CD4-positive, alpha-beta T cell treated with Interleukin-12 subunit alpha and Interleukin-12 subunit beta, for 1 hour (primary cell): ENCODE measurements at places on chromosomes 1 and 21.
A peak's percentile ranks its signal among the peaks of the same experiment; 100 is the strongest.

- DNase-seq, result no peak
These were observed 121.9 kb downstream of the CAMTA1 start for GRCh38 chr1:6907201-6907600.

- no peak for DNase-seq
These were observed 17.9 kb downstream of the HIVEP3 start for GRCh38 chr1:41900603-41901444.

DNA sequence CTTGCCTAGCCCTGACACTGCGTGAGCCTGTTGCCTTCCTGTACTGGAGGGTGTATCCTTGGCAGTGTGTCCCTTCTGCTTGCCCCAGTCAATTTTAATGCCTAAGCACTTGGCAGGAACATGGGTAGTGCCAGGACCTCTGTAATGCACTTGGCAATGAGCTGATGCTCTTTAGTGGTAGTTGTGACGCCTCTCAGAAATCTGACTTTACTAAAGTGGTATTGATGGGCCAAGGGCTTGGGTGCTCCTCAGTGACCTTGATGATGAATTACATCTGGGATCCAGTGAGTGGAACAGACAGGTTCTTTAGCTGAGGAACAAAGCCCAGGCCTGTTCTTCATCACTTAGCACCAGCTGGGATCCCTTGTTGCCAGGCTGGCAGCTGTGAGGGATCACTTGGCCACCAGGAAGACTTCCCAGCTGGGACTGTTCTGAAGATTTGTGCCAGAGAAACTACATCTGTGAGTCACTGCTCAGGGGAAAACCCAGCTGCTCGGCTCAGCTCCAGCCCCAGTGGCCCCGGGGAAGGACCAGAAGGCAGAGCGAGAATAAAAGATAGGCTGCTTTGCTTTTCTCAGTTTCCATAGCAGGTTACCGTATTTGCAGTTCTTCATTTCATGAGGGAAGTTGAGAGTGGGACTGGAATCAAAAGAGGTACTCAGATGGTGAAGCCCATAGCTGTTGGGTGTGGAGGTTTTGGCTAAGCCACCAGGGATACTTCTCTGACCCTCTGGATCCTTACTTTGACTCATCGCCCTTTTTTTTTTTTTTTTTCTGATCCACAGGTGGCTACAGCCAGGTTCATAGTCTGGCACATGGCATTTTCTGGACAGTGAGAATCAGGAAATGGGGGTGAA lies 28.5 kb upstream of the KCNA2 start:
- peak; percentile 78 for DNase-seq

GRCh38 chr1:221948459-221948858 lies 206.6 kb upstream of the DUSP10 start:
- no peak for DNase-seq

GRCh38 chr1:88079036-88079435 lies 605.0 kb upstream of the PKN2 start:
- DNase-seq, result no peak

DNA sequence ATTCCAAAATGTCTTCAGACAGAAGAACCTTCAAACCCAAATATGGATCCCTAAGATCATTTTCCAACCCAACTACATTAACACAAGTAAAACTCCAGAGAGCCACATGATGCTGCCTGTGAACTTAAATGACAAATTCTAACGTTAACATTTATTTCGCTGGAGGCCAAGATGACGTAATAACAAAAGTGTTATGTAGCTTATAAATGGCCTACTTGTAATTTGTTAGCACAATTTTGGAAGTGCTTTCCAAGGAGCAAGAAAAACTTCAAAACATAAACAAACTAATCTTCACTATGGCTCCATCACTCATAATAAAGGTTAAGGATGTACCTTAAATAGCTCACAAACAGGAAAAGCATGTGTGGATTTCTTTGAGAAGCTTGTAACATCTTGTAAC lies 126.7 kb downstream of the HLCS start:
- DNase-seq, result no peak

- no peak for DNase-seq
These were observed 36.6 kb downstream of the VANGL2 start for GRCh38 chr1:160436966-160437365.

DNA sequence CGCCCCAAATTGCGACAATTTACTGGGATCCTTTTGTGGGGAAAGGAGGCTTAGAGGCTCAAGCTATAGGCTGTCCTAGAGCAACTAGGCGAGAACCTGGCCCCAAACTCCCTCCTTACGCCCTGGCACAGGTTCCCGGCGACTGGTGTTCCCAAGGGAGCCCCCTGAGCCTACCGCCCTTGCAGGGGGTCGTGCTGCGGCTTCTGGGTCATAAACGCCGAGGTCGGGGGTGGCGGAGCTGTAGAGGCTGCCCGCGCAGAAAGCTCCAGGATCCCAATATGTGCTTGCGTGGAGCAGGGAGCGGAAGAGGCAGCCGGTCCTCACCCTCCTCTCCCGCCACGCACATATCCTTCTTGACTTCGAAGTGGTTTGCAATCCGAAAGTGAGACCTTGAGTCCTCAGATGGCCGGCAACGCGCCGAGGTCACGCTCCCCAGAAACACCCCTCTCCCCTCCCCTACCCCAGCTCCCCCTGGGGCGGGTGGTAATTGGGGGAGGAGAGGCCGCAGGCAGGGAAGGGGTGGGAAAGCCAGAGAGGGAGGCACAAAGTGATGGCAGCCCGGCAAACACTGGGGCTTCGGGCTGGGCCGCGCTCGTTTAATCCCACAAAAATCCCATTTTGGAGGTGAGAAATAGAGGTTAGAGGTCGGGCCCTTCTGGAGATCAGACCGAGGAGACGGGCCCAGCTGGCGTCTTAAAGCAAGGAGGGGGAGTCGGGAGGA lies 6.2 kb downstream of the SIM2 start:
- no peak for DNase-seq

GRCh38 chr1:32291145-32291707 lies 657 bp upstream of the HDAC1 start:
- no peak for DNase-seq

GRCh38 chr1:30753118-30753517 lies 4.5 kb downstream of the LAPTM5 start:
- no peak for DNase-seq

DNA sequence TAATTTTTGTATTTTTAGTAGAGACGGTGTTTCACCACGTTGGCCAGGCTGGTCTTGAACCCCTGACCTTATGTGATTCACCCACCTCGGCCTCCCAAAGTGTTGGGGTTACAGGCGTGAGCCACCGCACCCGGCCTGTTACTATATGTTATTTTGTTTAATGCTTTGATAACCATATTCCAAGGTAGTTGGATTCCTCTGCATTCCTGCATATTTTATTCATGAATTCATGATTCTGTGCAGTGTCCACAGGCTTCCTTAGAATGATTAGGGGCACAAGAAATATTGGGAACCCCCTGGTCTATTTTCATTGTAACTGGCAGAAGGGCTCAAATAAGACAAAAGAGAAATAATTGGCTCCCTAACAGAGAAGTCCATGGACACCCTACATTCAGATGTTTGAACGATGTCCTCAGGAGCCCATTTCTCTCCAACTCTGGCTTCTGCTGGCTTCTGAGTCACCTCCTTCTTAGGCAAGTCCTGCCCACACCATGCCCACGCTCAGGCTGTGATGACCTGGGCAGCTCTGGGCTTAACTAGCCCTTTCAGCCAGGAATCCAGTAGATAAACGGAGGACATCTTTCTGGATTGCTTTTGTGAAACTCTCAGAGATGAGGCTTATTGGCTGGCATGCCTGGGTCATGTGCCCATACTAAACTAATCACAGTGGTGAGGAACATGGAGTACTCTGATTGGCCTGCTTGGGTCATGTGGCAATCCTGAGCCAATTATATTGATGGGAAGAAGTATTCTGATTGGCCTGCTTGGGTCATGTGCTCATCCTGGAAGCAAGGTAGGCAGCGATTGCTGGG lies 32.6 kb downstream of the TNFRSF8 start:
- DNase-seq, result no peak

GRCh38 chr21:15309022-15309590 lies 244.3 kb upstream of the NRIP1 start:
- no peak for DNase-seq

DNA sequence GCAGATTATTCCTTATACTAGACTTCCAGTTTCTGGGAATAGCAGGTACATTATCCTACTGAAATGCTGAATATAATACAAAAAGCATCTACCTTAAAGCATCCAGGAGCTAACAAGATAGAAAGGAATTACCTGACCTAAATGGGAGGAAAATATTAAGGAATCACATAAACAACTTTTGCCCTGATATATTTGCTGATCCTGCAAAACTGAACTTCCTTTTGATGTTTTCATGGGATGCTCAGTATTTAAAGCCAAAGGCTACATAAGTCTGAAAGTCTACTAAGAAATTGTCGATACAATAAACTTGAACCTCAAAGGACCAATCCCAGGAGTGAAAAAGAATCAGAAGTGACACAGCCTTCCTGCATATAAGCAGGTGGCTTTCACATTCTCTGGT lies 85.6 kb upstream of the C1orf21 start:
- no peak for DNase-seq

- no peak for DNase-seq
These were observed 5.7 kb downstream of the EPHX1 start for GRCh38 chr1:225815526-225816178.

GRCh38 chr1:183163316-183163715 lies 22.7 kb upstream of the LAMC2 start:
- no peak for DNase-seq

DNA sequence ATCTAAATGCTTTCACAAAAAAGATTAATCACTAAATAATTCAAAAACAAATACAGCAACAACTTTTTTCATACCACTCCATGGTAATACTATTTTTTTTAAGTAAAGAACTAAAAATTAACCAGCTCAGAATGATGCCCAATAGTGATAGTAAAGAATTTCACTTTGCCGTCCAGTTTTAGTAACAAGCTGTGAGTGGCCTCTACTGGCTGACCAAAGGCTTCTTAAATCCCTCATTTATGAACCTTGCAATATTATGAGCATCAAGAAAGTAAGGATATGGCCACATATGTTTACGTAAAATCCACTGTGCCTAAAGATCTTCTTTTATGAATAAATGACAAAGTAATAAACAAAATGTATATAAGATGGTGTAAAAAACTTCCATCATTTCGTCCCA lies 108.6 kb downstream of the GPATCH2 start:
- no peak for DNase-seq

- DNase-seq, result no peak
These were observed 45.5 kb upstream of the KCNJ15 start for GRCh38 chr21:38211321-38211720.

DNA sequence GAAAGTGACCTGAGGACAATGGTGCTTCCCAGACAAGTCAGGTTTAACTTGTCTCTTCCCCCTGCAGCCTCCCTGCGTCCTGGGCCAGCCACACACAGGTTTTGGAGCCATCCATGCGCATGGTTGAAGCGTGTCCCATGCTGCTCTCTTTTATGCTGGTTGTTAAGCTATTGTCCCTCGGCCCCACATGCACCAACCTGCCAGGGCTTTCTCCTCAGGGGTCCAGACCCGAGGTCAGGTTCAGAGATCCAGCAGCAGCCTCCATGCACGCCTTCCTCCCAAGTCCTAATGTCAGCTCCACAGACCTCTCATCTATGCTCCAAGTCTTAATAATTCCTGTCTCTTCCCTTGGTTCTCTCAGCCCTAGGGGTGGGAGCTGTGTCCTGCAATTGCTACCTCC lies 1.6 kb downstream of the ABCA4 start:
- DNase-seq, result no peak

DNA sequence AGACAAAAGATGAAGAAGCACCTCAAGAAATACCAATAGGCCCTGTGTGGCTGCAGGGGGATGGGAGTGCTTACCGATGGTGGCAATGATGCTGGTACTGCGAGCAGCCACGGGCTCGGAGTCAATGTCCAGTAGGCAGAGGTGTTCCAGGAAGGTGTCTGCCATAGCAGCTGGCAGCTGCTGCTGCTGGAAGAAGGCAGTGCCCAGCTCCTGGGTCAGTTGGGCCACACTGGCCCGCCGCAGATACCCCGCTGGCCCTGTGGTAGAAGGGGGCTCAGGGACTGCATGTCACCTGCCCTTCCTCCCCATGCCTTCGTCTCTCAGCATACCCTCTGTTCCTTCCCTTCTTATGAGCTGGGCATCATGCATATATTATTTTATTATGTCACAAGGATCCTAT lies 1.2 kb downstream of the PKLR start:
- no peak for DNase-seq

GRCh38 chr1:99811075-99811474 lies 39.1 kb upstream of the AGL start:
- no peak for DNase-seq

DNA sequence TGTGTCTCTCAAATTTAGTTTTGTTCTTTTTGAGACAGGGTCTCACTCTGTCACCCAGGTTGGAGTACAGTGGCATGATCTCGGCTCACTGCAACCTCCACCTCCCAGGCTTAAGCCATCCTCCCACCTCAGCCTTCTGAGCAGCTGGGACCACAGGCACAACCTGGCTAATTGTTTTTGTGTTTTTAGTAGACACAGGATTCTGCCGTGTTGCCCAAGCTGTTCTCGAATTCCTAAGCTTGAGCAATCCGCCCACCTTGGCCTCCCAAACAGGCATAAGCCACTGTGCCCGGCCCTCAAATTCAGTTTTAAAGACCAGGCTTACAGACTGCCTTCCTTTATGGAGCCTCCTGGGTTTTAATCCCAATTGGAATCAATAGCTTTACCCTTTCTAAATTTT lies 83.7 kb upstream of the SELENON start:
- DNase-seq, result no peak

GRCh38 chr1:171113382-171113781 lies 22.7 kb downstream of the FMO3 start:
- DNase-seq, result no peak

GRCh38 chr1:6948861-6949260 lies 163.6 kb downstream of the CAMTA1 start:
- DNase-seq, result no peak

DNA sequence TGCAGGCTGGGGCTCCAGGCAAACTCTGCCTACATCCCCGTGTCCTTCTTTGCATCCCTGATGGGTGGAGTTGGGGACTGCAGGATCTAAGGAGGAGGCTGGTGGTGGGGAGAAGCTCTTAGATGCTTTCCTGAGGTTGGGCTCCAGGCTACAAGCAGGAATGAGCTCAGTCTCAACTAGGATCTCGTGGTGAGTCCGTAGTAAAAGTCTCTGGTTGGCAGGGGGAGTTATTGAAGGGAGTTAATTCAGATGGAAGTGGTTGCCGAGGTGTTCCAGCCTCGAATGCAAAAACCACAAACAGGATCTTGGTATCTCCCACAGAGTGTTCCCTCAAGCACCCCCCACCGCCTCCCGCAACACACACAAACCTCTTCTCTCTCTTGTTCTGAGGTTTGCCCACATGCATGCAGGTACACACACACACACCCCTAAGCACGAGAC lies 35.0 kb downstream of the TMCC2 start:
- DNase-seq, result no peak
